Activated effector memory CD4-positive, alpha-beta T cell treated with anti-CD3 and anti-CD28 coated beads, Interleukin-2, amount 50 U/mL, for 16 hours (primary cell): ENCODE measurements at places on chromosomes 5 and 9.
A peak's percentile ranks its signal among the peaks of the same experiment; 100 is the strongest.

GRCh38 chr5:128111818-128112448 lies 28.4 kb downstream of the SLC12A2 start:
- DNase-seq: no peak

- no peak for DNase-seq
These were observed 31.3 kb downstream of the ANKRA2 start for GRCh38 chr5:73534011-73534644.

- DNase-seq: peak; percentile 49
These were observed 228.3 kb downstream of the CACNA1B start for GRCh38 chr9:138105561-138106505.

GRCh38 chr9:133956520-133957076 lies 35.5 kb downstream of the VAV2 start:
- DNase-seq: no peak

DNA sequence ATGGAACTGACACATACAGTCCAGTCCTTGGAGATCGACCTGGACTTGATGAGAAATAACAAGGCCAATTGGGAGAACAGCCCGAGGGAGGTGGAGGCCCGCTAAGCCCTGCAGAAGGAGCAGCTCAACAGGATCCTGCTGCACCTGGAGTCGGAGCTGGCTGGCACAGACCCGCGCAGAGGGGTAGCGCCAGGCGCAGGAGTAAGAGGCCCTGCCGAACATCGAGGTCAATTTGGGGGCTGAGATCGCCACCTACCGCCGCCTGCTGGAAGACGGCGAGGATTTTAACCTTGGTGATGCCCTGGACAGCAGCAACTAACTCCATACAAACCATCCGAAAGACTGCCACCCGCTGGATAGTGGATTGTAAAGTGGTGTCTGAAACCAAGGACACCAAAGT lies 1610.1 kb upstream of the ACO1 start:
- DNase-seq: no peak

DNA sequence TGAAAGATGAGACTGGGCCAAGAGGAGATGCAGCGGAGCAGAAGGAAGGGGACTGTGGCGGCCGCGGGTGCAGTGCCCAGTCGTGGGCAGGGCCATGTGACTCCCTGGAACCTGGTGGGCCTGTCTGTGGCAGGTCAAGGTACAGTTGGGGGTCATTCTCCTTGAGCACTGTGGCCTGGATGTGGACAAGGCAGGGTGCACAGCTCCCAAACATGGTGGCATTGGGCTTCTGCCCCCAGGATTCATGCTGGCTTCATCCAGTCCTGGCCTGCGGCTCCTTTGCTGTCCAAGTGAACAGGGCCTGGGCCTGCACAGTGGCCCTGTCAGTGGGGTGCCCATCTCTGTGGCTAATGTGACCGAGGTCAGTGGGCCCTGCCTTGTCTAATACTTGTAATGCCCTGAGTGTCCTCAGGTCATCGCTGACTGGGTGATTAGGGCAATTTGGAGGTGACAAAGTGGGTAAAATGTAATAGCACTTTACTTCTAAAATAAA lies 39.9 kb downstream of the CEP72 start:
- no peak for DNase-seq

DNA sequence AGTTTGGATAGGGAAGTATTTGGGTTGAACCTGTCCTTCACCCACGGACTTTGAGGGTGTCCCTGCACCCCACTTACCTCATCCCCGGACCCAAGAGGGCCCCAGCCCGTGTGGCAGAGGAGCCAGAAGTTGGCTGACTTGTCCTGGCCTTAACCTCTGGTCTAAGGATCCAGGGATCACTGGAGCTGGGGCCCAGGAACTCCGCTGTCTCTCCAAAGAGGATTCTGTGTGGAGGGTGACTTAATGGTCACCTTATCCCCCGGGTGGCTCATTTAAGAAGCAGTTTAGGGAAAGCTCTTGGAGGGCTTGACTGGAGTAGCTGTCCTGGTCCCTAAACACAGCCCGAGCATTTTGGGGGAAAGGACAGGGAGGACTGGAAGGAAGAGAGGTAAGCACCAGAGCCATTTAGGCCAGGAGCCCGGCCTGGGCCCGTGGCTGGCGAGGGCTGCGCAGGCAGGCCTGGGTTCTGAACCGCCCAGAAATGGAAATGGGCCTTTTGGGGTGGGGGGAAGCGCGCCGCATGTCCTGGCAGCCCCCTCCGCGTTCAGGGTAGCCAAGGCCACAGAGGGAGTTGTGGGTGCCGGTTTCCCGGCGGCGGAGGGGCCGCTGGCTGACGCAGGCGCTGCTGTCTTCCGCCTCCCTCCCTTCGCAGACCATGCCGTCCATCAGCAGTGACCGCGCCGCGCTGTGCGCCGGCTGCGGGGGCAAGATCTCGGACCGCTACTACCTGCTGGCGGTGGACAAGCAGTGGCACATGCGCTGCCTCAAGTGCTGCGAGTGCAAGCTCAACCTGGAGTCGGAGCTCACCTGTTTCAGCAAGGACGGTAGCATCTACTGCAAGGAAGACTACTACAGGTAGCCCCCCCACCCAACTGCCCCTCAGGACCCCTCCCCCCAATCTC lies 2.0 kb downstream of the LHX2 start:
- DNase-seq: peak; percentile 51

GRCh38 chr5:1429496-1429895 lies 15.7 kb downstream of the SLC6A3 start:
- peak; percentile 22 for DNase-seq

DNA sequence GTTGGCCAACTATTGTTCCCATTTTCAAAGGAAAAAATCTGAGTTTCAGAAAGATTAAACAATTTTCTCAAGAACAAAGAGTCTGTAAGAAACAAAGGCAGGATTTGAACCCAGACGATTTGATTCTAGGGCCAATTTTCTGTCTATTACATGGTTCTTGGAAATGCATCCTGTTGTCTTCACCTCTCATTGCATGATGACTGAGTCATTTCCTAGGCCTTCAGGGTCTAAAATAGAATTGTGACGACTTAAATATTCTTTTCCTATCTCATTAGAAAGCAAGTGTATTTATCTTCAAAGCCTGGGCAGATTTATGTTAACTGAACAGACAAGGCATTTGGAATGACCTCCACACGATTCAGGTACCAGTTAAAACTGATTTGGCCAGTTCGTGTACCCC lies 512.9 kb downstream of the NTRK2 start:
- no peak for DNase-seq

DNA sequence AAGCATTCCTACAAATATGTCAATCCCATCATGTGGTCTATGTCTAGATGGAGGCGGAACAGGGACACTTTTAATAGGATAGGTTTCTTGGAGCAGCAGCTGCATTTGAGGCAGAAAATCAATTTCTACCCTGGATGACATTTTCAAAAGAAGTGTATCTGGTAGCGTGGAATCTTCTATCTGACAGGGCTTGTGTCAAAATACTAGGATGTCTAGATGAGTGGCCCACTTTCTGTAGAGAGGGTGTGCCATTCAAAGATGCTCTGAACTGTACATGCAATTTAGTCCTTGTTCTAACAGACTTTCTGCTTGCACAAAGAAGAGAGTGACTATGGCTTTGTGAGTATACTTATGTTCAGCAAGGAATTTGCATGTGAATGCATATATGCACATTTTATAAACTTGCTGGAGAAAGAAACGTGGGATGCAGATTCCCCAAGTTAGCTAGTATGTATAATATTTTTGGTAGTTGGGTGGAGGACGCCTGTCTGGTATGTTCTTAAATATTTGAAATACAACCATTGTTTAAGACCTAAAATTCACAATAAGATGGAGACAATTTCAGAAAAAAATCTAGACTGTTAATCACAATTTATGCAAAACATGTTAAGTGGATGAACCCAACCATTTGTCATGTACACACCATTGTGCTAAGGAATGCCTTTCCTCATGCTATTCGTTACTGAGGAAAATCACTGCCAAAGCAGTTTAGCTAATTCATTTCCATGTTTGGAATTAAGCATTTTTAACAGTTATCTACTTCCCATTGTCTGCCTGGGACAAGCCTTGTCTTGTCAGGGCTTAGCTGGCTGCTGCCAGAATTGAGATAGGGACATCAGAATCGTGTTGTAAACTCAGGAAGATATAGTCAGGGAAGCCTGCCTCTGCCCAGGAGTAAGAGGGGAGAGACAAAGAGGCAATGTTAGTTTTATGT lies 129.1 kb upstream of the MEF2C start:
- DNase-seq: no peak

GRCh38 chr5:25649628-25650265 lies 1005.0 kb upstream of the CDH10 start:
- DNase-seq: no peak

- DNase-seq: no peak
These were observed 37.0 kb downstream of the DMRTA1 start for GRCh38 chr9:22483528-22484070.

- no peak for DNase-seq
These were observed 16.9 kb downstream of the TEK start for GRCh38 chr9:27125936-27126335.

GRCh38 chr9:103126494-103126893 lies 131.4 kb downstream of the CYLC2 start:
- no peak for DNase-seq

DNA sequence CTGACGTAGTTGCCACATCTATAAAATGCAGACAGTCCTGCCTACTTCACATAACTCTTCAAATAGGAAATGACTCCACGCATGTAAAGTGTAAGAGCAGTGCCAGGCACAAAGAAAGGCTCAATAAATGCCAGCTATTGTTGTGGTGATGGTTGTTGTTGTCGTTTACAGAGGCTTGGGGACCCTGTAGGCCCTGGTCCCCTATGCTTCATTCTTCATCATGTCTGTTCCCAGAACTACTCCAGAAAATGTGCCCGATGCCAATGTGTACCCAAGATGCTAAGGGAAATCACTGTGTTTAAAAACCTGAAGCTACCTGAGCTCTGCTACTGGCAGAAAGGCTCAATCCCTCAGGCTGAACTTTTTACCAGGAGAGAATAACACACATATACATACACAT lies 9.1 kb downstream of the SLIT3 start:
- no peak for DNase-seq

- DNase-seq: no peak
These were observed 6.9 kb downstream of the SLC6A19 start for GRCh38 chr5:1208221-1208742.

DNA sequence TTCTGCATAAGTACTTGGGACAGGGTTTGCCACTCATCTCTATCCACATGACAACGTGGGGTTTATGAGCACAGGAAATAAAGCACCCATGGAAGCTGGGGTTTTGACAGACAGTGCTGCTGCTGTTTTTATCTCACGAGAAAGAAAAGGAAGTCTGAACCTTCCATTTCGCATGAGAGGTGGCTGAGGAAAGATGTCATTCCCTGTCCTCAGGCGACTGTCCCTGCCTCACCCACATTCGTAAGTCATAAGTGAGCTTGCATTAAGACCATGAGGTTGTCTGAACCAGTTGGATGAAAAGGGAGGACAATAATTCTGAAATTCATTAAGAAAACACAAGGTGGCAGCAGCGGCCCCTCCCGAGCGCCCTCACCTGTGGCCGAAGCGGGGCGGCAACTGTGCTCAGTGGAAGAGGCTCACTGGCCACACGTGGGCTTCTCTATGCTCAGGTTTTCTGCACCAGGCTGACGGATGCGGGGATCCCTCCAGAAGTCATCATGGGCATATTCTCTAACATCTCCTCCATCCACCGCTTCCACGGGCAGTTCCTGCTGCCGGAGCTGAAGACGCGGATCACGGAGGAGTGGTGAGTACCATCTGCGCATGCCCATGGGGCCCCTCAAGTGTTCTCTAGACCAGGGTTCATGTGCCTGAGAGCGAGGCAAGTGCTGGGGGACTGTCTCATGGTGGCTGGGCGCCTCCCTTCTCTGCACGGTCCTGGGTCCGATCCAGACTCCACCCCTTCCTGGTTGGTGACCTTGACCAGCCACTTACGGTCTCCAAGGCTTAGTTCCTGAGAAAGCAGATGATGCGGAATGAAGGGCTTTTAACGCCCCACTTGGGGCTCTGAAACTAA lies 54.7 kb upstream of the SUSD3 start:
- peak; percentile 86 for DNase-seq

DNA sequence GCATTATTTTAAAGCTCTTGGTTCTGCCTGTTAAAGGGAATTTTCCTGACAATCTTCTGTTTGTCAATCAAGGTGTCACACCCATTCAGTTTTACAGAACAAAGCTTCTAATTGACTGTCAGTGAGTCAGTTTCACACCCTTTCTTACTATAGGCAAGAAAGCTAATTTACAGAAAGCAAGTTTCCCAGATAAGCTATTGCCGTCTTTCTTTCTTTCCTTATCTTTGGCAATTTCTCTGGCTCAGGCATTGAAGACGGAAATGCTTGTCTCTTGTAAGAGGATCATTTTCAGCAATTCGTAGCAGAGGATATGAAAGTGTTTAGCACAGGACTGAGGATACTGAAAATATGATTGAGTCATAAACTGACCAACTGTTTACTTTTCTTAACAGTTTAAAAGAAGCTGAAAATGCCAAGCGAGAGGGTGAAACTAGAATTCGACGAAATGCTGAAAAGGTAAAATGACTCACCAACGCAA lies 27.0 kb downstream of the SPINK5 start:
- no peak for DNase-seq

DNA sequence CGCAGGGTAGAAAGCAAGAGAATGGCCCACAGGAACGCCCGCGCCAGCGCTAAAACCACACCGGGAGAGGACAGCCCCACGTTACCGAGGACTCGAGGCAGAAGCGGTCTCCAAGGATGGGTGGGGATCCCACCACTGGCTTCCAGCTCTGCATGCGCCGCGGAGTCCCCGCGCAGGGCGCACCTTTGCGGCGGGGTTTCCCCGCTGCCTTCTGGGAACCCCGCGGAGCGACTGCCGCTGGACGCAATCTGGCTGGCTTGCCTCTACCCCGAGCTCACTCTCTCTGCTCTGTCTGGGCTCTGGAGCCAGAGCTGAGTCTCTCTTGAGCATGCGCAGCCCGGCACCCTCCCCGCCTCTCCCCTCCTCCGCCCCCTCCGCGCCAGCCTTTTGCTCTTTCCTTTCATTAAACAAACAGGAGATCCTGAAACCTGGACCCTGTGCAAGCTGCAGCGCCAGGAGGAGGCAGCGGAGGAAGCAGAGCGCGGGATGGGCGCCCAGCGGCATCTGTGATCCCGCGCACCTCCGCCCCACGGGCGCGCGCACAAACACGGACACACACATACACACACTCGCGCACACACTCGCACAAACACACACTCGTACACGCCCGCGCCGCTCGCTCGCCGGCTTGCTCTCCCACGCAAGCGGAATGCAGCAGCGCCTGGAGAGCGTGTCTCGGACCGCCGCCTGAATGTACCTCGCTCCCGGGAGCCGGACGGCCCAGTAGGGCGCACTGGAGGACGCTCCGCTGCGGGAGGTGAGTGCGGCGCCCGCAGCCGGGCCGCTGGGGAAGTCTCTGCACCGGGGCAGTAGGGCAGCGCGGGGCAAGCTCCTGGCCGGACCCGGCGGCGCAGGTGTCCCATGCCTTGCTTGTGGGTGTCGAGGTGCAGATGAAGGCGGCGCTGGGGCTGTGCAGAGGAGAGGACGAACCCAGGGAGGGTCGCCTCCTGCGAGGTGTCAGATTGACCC lies at the start of gene PLPPR1:
PLPPR1 (plus strand) TSS at position 382 of the 969 bp plus-strand sequence.
- DNase-seq: no peak

- DNase-seq: no peak
These were observed 234.8 kb upstream of the IRX2 start for GRCh38 chr5:2986301-2986700.
